ENCODE measurements at places on chromosomes 4 and X.

DNA sequence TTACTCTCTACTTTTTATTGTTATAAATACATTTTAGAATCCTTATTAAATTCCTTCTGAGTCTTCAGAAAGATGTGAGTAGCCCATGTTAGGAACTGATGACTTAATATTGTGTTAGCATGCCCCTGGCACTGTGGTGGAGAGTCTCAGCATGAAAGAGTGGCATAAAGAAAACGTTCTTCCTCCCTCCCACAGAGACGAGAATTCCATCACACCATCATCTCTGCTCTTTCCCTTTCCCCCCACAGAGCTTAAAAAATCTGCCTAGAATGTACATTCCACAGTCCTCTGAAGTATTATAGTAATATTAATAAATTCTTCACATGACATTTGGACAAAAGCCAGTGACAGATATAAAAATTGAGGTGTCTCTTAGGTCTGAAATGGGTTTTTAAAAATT lies 117.8 kb upstream of the DKK2 start:
- DNase-seq: no peak

- no peak for DNase-seq
Measured at GRCh38 chr4:99966692-99967091, 16.6 kb upstream of the H2AZ1 start.

DNA sequence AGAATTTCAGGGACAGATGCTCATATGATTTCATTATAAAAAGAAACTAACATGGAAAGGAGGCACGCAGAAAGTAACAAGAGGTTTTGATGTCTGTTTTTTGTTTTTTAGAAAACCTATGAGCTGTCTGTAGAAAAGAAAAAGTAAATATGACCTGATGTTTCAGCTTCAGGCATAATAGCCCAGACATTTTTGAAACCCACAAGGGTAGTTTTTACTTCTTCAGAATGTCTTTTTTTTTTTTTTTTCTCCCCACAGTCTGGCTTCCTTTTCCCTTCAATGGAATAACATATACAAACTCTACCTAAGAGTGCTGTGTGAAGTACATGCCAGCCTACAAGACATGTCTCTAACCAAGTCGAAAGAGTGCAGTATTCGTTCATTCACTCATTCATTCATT lies 18.3 kb upstream of the STX18 start:
- DNase-seq: no peak

- no peak for DNase-seq
Measured at GRCh38 chrX:69282893-69283690, 117.8 kb upstream of the PJA1 start.

- DNase-seq: no peak
Measured at GRCh38 chrX:3181846-3182245, 140.6 kb downstream of the ARSF start.

DNA sequence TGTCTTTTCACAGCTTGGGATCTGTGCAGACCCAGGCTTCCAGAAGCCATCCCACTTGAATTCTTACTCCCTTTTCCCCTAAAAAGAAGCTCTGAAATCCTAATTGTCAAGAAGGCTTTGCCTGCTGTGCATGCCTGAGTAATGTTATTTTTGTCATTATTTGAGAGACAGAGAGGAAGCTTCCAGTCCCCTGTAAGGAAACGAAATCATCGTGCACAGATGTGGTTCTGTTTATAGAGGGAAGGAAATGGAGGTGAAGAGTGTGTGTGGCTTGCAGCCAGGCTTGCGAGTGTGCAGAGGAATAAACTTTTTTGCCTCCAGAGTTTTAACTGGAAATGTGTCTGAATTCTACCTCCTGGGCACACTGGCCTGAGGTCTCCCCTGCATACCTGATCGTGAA lies 70.2 kb downstream of the TBL1X start:
- DNase-seq: no peak

- DNase-seq: no peak
Measured at GRCh38 chr4:90876296-90876695, 749.1 kb downstream of the CCSER1 start.

DNA sequence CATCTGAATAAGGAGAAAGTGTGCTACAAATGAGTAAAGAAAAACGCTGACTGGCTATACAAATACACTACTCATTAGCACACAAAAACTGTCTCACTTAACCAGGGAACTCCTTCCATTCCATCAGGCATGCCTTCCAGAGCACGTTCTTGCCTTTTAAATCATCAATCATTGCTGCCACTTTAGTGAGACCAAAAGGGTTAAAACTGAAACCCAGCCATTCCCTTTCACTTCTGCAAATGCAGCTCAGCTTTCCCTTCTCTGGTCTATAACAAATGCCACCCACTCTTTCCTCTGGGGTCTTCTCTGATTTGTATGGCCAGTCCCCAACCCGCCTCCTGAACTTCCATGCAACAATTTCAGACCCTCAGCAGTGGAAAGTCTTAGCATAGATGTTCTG lies 231.5 kb downstream of the TRIML1 start:
- DNase-seq: no peak

- no peak for DNase-seq
Measured at GRCh38 chr4:40848251-40848650, 98.5 kb downstream of the NSUN7 start.

DNA sequence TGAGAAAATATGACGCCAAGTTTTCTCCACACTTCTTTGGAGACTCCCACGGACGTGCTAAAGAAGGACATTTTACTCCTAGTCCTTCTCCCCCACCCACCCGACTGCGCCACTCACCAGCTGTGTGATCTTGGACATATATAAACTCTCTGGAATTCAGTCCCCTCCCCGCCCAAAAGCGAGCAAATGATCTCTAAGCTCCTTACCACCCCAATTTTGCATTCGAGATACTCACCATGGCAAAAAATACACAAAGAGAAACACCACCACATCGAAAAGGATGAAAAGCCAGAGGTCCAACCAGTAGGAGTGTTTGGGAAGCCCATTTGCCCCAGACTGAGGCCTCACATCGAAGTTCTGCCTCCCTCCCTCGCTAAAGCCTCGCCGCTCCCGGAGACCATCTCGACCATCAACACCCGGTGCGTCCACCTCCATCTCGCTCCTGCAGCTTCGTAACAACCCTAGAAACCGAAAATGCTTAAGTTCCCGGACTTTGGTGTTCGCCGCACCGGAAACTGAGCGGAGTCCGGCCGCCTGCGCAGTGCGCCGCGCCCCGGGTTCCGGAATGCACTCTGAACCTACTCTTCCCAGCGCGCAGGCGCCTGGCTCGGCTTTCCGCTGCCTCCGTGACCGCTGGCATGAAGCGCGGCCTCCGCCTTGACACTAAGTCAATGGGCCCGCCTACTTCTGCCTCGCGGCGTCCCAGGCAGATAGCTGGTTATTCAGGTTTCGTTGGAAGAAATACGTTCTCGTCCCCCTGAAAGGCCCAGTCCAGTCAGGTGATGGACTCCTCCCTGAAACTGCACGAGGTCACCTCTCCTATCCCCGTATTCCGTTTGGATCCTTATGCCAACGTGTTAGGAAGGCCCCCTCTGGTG lies 21.6 kb downstream of the FABP2 start:
- peak; percentile 72 for DNase-seq

DNA sequence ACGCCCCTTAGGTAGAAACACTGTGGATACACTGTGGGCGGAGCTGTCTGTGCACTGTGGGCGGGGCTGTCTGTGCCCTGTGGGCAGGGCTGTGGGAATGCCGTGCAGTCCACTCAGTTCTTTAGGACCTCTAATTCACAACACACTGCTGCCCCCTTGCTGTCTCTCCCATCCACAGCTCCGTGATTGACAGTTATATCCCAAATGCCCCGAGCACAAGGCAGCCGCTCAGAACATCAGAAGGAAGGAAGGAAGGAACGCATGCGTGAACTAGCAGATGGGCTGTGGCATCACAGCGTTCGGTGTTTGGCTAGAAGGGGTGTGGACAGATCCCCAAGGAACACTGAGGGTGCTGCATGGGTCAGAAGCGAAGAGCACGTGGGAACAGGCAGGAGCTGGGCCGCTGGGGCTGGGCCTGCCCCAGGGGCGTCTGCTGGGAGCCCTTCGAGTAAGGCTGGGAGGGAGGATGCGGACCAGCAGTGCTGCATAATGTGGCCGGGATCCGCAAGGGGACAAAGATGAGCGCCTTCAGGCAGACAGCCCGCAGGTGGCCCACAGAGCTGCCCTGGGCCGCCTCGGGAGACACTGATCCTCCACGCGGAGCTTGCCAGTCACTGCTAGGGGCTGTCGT lies 29.8 kb downstream of the ACOX3 start:
- DNase-seq: no peak

DNA sequence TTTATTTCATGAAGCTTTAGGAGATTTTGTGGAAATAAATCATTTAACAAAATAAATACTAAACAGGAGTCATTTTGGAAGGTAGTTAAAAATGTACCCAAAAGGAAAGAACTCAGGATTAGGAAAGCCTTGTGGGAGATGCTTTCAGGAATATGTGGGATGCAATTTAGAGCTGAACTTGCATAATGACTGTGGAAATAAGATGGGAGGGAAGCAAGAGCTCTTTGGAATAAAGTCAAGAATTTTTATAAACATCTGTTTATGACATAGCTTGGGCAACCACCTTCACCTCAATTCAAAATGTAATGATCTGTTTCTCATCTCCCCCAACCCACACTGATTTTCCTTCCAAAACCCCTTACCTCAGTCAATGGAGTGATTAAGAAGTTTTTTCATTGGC lies 623.8 kb downstream of the FAT4 start:
- DNase-seq: no peak

DNA sequence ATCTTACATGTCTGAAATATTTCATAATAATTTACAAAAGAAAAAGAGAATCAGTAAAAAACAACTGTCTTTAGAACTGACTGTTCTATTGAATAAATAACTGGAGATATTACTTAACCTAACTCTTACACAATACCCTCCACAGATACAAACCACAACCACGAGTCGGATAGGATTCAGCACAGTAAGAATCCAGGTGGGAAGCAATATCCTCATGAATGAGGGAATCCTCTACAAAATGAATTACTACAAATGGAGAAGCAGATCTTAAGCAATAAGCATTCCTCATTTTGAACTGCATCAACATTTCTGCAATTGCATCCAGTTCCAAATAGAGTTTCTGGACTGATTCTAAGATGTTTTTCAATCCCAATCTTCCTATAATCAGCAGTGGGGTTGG lies 227.1 kb downstream of the SH2D1A start:
- DNase-seq: no peak

DNA sequence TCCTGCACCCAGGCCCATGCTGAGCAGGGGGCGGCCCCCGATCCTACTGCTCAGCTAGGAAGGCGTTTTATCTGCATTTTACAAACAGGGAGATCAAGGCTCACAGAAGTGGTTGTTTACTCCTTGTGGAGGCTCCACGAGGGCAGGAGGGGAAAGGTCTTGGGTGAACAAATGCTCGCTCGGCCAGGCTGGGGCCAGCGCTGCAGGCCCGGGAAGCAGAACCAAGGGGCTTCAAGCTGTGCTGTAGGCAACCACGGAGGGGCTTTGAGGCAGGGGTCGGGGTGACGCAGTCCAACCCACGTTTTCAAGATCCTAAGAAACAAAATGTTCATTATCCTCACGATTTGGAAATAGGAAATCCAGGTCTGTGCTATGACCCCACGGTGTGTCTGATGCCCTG lies 125.8 kb downstream of the HMX1 start:
- DNase-seq: no peak

GRCh38 chr4:22778547-22779163 lies 85.9 kb downstream of the GBA3 start:
- no peak for DNase-seq

- DNase-seq: no peak
Measured at GRCh38 chr4:102168580-102168979, 176.7 kb downstream of the SLC39A8 start.

DNA sequence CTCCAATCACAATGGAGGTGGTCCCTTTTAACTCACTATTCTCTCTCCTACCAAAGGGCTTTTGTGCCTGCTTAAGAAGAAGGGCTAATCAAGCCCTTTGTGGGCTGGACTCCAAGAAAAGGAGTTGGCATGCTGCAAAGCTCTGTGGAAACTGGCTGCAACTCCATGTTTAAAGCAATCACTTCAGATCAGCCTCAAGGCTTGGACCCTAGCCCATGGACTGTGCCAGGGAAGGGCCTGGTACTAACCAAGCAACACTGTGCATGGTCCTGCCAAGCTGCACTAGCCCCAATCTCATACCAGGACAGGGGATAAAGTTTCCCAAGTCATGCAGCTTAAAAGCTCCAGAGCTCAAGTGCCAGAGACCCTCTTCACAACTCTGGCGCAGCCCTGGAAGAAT lies 86.7 kb downstream of the ATP8A1 start:
- no peak for DNase-seq

DNA sequence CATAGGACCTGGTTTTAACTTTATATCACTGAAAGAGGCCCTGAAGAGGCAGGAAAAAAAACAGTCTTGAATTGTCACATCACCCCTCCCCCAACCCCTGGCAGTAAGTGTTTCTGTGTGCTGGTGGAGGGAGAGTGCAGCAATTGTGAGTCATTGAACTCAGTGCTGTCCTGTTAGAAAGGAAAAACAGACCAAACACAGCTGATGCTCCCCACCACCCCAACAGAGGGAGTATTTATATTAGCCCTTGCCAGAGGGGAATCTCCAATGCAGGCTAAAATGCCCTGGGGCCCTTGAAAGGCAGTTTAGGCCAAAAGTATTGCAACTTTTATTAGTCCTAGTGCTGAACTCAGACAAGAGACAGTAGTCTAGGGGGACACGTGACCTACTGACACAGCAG lies 197.8 kb upstream of the AGTR2 start:
- no peak for DNase-seq

DNA sequence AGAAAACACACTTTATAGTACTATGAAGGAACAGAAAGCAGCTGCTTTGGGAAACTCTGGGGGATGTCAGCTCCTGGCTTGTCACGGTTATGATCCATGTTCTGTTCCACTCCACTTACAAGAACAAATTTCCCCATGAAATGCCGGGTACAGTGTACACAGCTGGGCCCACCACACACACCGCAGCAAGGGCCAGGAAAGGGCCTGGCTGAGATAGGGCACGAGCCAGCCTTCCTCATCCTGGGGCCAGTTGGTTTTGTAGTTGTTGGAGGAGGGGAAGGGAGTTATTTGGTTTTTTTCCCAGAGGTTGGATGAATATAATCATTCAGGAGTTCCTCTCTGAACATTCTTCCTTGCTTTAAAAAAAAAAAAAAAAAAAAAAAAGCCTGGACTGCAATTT lies 56.8 kb downstream of the SEPSECS start:
- no peak for DNase-seq

- no peak for DNase-seq
Measured at GRCh38 chr4:168570466-168570865, 73.6 kb downstream of the PALLD start.

DNA sequence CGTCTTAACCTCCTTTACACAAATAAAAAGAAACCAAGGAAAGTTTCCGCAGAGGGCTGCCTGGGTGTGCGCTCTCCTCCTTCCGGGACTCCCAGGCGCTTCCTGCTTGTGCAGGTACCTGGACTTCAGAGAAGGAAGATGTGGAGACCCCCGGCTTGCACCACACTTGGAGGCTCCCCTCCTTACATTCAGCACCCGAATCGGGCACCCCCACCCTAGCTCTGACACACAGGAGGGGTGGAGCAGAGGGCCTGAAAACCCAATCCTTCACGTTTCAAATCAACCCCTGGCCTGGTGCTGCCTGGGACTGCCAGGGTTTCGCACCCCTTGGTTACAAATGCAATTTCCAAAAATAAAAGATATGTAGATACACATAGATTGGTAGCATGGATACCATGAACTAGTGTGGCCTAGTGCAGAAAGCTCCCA lies 3.1 kb downstream of the NKX3-2 start:
- peak; percentile 19 for DNase-seq

Measured in GM12892 (cell line).